ENCODE measurements at places on chromosomes 4 and X.

- no peak for DNase-seq
Observed at GRCh38 chr4:38686682-38687081, 22.7 kb downstream of the KLF3 start.

DNA sequence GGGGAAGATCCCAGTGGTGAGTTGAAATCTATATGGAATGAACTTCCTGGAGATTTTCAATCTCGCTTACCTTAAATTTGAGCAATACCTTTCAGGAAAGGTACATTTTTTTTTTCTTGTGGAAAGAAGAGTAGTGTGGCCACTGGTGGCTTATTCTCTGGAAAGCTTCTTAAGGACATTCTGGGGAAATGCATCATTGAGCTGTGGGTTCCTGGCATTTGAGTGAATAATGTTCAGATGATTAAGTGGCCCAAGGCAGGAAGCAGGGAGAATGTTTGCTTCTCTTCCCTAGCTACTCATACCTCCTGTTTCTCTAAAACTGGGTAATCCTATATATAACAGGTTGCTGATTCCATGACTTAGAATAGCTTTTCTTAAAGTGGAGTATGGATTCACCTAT, 31.8 kb downstream of the STAG2 start:
- DNase-seq: no peak

GRCh38 chrX:9072281-9072680, 38.4 kb upstream of the FAM9B start:
- no peak for DNase-seq

GRCh38 chr4:22514001-22514400, 1.9 kb downstream of the ADGRA3 start:
- no peak for DNase-seq

- peak; percentile 34 for DNase-seq
Observed at GRCh38 chr4:152778656-152779512, 646 bp downstream of the TIGD4 start.

DNA sequence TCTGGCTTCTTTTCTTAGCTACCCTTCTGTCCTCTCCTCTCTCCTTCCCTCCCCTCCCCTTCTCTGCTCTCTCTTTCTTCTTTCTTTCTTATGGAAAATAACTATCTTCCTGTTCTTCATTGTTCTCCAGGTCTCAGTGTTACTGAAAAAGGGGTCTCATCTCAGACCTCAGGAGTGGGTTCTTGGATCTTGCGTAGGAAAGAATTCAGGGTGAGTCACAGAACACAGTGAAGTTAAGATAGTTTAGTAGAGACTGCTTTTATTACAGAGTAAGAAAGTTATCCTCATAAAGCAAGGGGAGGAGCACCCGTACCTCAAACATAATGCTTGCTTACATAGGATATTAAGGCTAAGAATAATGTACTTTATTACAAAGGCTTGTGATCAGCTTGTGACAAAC, 31.8 kb upstream of the CWH43 start:
- DNase-seq: no peak

GRCh38 chr4:105130945-105131344, 15.7 kb upstream of the TET2 start:
- no peak for DNase-seq

GRCh38 chr4:182893047-182893446, 24.1 kb downstream of the DCTD start:
- DNase-seq: no peak

DNA sequence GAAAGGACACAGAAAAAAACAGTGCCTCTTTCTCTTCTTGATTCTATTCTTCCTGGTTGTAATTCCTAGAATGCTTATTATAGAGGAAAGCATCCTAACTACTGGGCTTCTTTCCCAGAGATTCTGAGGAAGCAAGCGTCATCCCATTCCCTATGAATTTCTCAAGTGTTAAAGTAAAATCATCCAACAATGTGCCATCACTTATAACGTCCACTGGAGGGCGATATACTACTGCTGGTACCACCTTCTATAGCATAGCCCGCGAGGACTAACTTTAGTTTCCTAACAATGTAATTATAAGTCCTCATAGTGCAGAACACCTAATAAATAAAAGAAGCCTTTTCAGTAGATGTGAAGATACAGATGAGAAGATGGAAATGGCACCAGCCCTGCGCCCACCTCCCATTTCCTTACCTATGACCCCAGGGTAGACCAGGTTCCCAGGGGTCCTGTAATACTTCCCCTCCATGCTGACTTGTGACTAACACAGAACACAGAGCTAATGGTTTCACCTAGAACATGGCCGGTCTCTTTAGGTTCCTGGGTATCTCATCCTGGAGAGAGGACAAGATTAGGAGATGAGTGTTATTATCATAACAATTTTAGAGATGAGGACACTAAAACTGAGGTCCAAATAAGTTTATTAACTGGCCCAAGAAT, 4.2 kb downstream of the CENPVL3 start:
- no peak for DNase-seq

- DNase-seq: no peak
Observed at GRCh38 chr4:624705-625590, at the start of gene PDE6B. Gene PDE6B (plus strand): TSS chr4:625573. CDS start chr4:625627, 54 bp downstream.

GRCh38 chr4:169655401-169655800, 35.0 kb downstream of the CLCN3 start:
- DNase-seq: no peak

- DNase-seq: no peak
Observed at GRCh38 chrX:531611-531936, 99.0 kb upstream of the SHOX start.

DNA sequence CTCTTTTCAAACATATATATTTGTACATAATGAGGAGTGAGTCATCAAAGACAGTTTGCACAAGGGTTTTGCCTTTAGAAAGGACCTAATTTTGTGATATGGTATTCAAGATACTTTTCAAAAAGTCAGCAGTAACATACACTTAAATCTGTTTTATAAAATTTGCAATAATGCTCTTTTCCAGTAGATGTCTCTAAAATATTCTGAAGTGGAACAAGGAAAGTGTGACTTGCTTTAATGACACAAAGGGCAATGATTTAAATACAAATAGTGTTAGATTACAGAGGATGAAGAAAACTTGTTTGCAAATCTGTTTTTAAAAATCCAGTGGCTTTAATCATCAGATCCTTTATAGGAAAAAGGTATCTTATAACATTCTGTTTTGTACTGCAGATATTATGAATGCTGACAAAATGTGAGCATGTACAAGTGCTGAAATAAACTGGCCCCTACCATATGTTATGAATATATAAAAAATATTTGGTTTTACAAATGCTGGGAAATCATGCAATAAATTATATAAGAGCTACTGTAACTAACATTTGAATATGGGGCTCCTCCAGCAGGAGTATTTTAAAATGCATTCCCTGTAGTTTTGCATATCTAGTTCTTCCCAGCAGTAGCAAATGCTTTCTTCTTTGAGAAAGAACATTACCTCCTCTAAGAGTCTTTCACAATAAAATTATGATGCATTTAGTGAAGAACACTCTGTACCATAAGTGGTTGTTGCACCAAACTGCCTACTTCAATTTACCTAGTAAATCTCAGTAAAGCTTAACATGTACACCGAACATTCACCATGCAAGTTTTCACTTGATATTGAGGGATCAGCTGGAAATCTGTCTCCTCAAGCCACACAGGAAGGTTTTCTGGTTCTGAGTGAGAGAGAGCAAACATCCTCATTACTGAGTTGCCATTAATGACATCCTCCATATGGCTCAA, 20.2 kb downstream of the MMRN1 start:
- DNase-seq: no peak

DNA sequence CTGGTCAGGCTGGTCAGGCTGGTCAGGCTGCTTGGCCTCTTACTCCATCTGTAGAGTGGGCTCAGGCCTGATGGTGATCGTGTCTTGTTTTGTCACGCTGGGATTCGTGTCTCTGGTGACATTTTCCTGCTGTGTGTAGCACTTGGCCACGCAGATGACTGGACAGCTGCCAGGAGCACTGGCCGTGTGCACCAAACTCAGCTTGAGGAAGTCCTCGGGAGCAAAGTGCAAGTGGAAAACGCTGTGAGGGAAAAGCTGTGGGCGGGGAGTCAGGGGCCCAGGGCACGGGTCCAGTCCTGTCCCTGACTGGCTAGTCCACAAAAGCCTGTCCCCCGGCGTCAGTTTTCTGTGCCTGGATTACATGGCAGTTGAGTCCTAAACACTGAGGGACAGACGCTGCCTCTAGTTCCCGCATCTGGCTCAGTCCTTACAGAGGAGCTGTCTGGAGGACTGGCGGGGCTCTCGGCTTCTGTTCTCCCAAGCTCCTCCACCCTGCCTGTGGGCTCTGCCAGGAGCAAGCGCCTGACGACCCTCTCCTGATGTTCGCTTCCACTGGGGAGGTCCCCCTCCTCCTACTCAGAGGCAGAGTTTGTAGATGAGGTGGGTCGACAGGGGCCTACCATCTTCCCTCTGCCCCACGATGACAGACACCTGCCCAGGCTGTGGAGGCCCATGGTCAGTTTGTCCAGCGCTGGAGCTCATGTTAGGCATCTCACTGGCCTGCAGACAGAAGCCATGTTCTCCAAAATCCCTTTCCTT, 35.9 kb upstream of the GRPEL1 start:
- DNase-seq: no peak

DNA sequence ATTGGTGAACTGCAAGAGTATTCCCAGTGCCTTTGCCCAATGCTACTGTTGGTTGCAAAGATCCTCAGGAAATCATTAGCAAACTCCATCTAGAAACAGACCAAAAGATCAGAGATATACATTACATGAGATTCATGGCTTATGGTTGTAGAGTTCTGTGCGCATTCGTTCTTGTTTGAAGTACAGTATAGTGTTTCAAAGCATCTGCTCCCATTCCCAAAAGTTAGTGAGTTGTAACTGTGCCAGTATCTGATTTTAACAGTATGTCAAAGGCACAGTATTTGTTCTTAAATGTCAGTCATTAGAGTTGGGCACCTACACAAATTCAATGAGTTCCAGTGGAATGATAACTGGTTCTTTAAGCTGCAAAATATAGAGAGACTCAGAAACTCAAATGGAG, 314.7 kb upstream of the ATOH1 start:
- no peak for DNase-seq

GRCh38 chr4:162341533-162341932, 177.7 kb upstream of the FSTL5 start:
- no peak for DNase-seq

- no peak for DNase-seq
Observed at GRCh38 chr4:102216666-102217065, 128.6 kb downstream of the SLC39A8 start.

DNA sequence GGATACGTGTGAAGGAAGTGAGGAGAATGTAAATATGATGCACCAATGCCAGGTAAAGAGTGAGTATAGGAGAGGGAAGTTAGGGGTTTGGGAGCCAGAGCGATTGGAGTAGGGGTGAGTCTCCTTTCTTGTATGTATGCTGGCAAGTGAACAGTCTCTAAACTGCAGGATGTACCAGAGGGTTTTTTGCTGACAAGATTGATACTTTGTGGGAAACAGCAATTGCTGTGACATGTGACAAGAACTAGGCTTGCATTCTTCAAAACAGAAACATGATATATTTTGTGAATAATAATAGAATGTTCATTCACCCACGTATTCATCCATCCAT, 706 bp downstream of the CHIC1 start:
- DNase-seq: no peak

- DNase-seq: no peak
Observed at GRCh38 chr4:139839403-139840031, 173.9 kb downstream of the MGST2 start.

DNA sequence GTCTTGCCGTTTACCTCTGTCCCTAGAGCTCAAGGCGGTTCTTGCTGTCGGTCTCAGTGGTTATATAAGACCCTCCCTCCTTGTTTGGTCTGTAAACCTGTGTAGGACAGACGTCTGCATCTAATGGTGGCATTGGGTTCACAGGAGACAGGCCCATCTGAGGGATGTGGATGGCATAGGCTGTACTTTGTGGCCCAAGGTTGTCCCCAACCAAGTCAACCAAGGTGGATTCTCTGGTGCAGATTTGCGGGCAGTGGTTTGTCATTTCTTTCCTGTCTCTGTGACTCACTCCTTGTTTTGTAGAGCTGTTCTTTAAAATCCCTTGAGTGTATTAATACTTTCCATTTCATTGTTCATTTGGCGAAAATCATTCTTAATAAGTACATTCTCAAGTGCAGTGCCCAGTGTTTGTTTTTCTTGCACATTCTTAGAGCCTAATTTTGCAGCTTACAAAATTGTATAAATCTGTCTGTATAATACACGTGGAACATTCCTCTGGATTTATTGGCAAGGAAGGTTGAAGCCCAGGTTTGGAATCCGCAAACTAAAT, 68.0 kb upstream of the TLR2 start:
- DNase-seq: peak; percentile 51

DNA sequence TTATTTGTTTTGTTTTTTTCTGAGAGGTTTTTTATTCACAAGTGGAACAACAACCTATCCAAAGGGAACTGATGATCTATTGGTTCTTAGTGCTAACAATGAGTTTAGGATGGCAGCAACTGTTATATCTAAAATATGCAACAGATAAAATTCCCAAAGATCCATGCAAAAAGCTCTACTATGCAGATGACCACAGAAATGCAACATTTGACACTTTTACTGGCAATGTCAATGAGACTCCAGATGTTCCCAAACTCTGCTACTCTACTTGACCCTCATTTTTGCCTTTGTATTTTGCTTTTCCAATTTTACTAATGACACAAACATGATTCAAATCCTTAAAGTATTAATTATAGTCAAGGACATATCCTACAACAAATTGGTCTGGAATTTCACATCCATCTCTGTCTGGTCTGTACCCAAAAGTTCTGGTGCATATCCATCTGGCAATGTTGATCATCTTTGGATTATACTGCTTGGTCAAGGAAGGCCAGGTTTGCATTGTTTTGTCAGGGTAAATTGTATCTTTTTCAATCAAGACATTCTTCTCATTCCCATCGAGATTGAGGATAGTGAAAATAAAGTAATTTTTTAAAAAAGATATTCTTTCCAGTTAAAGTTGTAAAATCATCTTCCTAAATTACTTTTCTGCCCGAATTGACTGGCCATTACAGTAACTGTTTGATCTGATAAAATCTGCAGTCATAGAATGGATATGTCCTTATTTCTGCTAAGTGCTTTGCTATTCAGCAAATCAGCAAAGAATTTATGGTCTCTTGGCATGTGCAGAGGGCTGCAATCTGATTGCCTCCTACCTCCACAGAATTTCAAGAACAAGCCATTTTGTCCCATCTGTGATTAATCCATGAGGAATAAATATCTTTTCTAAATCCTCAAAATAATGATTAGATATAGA, 73.6 kb downstream of the FGFBP1 start:
- no peak for DNase-seq

GRCh38 chr4:2647403-2648158, 108.6 kb downstream of the TNIP2 start:
- DNase-seq: no peak

GRCh38 chr4:152063621-152064240, 302.9 kb upstream of the GATB start:
- DNase-seq: no peak

DNA sequence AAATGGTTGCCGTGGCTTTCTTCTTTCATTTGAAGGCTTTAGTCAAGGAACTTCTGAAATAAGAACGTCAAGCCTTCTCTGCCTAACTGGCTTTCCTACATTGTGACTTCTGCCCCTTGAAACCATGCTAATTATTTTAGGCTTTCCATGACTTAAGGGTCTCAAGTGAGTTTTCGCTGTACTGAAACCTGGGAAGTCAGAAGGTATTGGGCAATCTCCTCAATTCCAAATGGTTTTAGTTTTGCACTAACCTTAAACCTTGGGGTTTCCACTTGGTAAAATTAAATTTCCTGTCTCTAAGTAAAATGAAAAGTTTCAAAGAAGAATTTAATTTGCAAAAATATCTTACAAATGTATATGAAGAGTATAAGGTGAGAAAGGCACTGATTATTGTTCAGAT, 73.8 kb downstream of the MBNL3 start:
- DNase-seq: no peak

GRCh38 chr4:142353149-142353738, 492.9 kb downstream of the INPP4B start:
- DNase-seq: no peak

All from activated CD4-positive, CD25-positive, alpha-beta regulatory T cell treated with anti-CD3 and anti-CD28 coated beads, Interleukin-2, amount 50 U/mL, for 72 hours (primary cell).